ENCODE measurements at places on chromosomes 3 and 15. TPM values are rescaled to one million over a fixed set of nuclear protein-coding genes. Genes with fewer than 3 reads are reported as not detected.
A peak's percentile ranks its signal among the peaks of the same experiment; 100 is the strongest.

Gene SENP5
- total RNA-seq, result 42.4 TPM

GRCh38 chr3:180802837-180803236 is 109.6 kb upstream of the FXR1 start:
- DNase-seq, result no peak

DNA sequence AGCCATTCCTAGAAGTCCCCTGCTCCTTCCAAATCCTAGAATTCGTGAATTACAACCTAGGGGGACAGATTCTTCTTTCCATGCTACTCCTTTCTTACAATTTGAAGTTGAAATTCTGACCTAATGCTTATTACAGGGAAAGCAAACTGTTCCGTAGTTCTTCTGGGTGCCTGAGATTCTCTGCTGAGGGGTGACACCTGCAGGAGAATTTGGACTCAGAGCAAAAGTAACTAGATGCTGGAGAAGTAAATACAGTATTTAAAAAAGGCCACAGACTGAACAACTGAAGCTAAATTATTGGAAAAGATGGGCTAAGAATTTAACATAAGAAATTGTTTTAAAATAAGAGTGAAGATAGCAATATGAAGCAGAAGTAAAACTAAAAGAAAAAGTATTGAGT is 37.9 kb downstream of the ACAD9 start:
- no peak for DNase-seq

DNA sequence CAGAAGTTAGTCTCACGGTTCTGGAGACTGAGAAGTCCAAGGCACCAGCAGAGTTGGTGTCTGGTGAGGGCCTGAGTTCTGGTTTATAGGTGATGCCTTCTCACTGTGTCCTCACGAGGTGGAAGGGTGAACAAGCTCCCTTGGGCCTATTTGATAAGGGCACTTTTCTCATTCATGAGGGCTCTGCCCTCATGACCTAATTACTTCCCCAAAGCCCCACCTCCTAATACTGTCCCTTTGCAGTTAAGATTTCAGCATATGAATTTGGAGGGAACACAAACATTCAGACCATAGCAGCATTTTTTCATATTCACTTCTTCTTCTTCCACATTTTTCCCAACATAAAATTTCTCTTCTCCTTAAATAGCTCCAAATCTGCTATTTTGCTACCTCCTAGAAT is 41.5 kb downstream of the TMEM41A start:
- no peak for DNase-seq

Gene DISP2
- 0.31 TPM for total RNA-seq

Gene BSN
- total RNA-seq, result 0.23 TPM

DNA sequence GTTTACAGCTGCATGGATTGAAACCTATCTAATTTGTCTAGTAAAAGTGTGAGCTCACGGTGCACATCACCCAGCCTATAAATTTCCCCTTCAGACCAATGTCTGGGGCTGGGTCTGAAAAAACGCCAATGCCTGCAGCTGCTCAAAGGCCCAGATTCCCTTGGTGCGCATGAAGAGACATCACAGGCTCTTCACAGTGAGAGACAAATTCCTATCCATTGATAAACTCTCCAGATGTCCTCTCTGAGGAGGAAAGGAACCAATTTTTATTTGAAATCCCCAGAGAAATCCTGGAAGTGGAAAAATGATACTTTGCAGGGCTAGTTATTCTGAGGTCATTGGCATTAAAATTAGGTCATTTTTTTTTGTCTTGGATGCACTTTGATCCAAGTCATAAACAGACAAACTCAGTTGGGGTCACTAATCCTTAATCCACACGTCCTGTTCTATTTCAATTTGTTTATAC is 360.5 kb downstream of the EPHA3 start:
- DNase-seq, result no peak

DNA sequence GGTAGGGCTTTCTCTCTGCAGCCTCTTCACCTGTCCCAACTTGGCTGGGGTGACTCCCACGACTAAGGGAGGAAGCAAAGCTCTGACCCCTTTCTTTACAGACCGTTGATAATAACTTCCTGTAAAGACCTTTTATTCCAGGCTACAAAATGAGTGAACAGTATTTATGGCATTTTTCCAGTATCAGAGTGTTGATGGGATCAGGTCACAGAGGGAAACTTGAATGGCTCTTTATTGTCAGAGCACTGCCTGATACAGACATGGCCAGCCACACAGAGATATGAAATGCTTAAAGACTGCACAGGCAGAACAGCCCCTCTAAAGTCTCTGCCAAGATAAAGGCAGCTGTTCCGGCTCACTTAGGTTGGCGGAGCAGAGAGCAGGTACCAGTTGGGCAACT is 1033.9 kb upstream of the NR2F2 start:
- no peak for DNase-seq

DNA sequence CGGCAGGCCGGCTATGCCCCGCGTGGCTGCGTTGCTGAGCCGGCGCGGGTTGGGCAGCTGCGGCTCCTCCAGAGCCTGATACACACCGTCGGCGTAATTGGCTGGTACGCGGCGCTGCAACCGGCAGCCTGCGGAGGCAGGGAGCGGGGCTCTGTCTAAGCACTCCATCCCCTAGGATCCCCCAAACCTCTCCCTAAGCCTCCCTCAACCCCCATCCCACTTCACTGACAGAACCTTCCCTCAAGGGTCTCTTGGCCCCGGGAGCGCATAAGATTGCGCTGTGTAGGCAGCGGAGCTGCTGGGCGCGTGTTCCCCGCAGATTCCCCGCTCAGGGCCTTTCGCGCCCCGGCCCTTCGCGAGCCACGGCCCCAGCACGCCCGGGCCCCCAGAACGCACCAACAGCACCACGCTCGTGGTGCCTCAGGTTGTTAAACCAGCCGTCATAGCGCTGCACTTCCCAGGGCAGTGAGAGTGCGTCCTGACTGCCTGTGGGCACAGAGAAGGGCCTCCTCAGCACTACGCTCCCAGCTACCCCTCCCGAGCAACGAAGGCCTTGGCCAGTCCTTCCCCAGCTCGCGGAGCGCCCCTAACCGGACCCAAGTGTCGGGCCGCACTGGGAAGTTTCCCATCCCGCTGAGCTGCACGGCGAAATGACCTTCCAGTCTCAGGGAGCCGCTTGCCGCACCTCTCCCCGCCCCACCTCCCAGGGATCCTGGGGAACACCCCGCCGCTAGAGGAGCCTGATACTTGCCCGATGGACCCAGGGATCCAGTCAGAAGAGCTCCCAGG is 1.2 kb downstream of the DUOX2 start:
- no peak for DNase-seq

DNA sequence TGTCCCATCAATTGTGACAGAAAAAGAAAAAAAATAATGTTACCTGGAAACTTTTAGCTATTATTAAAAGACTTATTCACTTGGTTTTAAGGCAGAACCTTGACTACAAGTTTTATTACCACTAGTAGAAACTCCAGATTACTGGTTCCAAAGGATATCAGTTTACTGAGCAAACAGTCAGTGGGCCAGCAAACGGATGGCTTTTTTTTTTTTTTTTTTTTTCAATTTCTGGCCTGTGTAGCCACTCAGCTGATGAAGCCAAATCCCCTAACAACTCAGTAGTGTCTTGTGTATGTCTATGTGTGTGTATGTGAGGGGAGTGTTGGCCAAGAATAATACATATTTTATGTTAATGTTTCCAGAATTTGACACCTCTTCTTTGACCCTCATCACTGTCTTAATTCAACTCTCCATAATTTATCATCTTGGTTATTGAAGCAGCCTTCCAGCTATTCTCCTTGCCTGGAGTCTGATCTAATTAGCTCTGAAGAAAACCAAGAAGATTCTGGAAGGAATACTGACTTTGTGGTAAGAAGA is 724.9 kb downstream of the NSUN3 start:
- DNase-seq, result no peak

GRCh38 chr3:87351937-87352336 is 75.6 kb upstream of the POU1F1 start:
- DNase-seq, result no peak

GRCh38 chr3:20240154-20240883 is 54.3 kb upstream of the SGO1 start:
- no peak for DNase-seq

DNA sequence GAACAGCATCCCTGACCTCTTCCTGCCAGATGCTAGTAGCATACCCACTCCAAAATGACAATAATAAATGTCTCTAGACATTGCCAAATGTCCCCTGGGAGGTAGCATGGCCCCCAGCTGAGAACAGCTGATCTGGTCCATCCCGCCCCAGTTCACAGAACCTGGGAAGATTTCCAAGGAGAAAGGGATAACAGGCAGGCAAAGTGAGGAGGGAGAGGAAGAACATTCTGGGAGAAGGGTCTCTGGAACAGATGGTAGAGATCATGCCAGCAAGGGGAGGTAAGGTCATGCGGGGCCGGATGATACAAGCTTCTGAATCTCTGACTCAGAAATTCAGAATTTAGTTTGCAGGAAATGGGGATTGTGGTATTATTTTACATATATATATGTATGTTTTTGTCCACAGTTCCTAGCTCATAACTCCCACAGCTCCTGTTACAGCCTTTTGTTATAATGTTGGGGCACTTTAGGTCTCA is 192.7 kb downstream of the SUCLG2 start:
- DNase-seq, result no peak

GRCh38 chr3:116610124-116610523 is 99.5 kb upstream of the TUSC7 start:
- no peak for DNase-seq

- no peak for DNase-seq
These were observed 13.6 kb upstream of the CSK start for GRCh38 chr15:74768099-74768770.

Gene FRMD5
- 0.21 TPM for total RNA-seq

- no peak for DNase-seq
These were observed 43.8 kb downstream of the ALDH1L1 start for GRCh38 chr3:126136428-126137220.

Gene LDHAL6B
- total RNA-seq, result not detected

- no peak for DNase-seq
These were observed 91.3 kb downstream of the UACA start for GRCh38 chr15:70672081-70672480.

- DNase-seq, result no peak
These were observed 43.5 kb upstream of the STXBP5L start for GRCh38 chr3:120864541-120864940.

- DNase-seq, result no peak
These were observed at the start of gene RASGRF1 for GRCh38 chr15:79090487-79091203. Gene RASGRF1 (minus strand): TSS chr15:79090780. CDS start chr15:79090498, 282 bp downstream.

Gene ARIH1
- total RNA-seq, result 191 TPM

DNA sequence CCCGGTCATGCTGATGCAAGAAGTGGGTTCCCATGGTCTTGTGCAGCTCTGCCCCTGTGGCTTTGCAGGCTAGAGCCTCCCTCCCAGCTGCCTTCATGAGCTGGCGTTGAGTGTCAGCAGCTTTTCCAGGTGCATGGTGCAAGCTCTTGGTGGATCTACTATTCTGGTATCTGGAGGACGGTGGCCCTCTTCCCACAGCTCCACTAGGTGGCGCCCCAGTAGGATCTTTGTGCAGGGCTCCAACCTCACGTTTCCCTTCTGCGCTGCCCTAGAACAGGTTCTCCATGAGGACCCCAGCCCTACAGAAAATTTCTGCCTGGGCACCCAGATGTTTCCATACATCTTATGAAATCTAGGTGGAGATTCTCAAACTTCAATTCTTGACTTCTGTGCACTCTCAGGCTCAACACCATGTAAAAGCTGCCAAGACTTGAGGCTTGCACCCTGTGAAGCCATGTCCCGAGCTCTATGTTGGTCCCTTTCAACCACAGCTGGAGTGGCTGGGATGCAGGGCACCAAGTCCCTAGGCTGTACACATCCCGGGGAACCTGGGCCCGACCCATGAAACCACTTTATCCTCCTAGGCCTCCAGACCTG is 238.4 kb upstream of the MDFIC2 start:
- peak; percentile 71 for DNase-seq

Gene PLSCR4
- not detected for total RNA-seq

GRCh38 chr15:60407415-60407805 is 9.6 kb upstream of the ANXA2 start:
- no peak for DNase-seq

- no peak for DNase-seq
These were observed 666 bp downstream of the MAPKBP1 start for GRCh38 chr15:41774882-41775417.

Gene ZNF662
- 17.6 TPM for total RNA-seq

Gene RMDN3
- 19.1 TPM for total RNA-seq

GRCh38 chr15:70810916-70811578 is 42.9 kb downstream of the LARP6 start:
- DNase-seq, result no peak

Gene DGKG
- 0.11 TPM for total RNA-seq

- no peak for DNase-seq
These were observed 20.9 kb downstream of the ACAD11 start for GRCh38 chr3:132638706-132639105.

GRCh38 chr15:80184554-80184953 is 31.8 kb downstream of the FAH start:
- no peak for DNase-seq

Gene C2CD4B
- not detected for total RNA-seq

DNA sequence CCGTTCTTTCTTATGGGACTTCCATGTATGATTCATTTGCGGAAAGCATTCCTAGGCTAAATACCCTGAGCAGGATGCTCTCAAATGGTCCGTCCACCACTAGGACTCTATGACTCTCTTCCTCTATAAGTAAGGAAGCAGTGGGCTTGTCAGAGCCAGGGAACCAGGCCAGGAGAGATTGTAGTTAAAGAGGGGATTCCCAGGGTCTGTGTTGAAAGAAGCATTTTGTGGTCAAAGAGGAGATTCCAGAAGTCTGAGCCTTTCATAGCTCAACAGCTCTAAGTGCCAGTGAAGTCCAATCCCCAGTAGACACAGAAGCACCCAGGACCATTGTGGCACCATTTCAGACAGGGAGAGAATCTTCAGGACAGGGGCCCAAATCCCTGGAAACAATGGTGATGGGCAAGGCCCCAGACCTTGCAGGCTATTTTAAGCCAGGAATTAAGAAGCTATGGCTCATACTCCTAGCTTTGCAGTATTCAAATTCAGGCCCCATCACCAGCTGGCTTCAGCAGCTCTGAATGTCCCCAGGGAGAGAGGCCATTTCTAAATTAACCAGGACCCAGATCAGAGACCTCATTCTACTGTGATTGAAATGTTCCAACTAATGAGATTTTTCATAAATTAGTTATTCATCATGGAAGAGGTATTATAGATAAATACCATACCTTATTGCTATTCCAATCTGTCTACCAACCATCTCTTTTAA is 81.7 kb downstream of the CD47 start:
- no peak for DNase-seq

- DNase-seq, result no peak
These were observed 18.4 kb upstream of the NR2E3 start for GRCh38 chr15:71791975-71792374.

- DNase-seq, result no peak
These were observed 7.0 kb downstream of the PPCDC start for GRCh38 chr15:75030424-75030823.

GRCh38 chr15:101813803-101814534 is 2.0 kb downstream of the OR4F15 start:
- DNase-seq, result no peak

Gene SLC22A14
- not detected for total RNA-seq
